ENCODE measurements at places on chromosomes 4 and X.

- no peak for DNase-seq
Measured at GRCh38 chrX:13066391-13066790, 22.0 kb upstream of the FAM9C start.

DNA sequence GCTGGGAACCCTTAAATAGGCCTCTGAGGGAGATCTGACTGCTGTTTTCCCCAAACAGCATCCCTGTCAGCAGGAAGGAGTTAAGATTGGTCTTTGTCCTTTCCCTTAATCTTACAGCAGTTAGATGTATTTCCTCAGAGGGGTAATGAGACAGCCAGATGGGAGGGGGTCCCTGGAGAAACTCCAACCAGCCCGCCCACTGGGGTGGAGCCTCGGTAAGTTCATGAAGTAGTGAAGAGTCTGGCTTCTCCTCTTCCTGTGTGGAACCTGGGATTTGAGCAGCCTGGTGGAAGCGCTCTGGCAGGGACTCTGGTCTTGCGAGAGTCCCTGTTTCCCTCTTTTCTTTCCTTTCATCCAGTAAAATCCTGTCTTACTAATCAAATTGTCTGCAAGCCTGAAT is 330.0 kb downstream of the TLL1 start:
- DNase-seq = no peak

DNA sequence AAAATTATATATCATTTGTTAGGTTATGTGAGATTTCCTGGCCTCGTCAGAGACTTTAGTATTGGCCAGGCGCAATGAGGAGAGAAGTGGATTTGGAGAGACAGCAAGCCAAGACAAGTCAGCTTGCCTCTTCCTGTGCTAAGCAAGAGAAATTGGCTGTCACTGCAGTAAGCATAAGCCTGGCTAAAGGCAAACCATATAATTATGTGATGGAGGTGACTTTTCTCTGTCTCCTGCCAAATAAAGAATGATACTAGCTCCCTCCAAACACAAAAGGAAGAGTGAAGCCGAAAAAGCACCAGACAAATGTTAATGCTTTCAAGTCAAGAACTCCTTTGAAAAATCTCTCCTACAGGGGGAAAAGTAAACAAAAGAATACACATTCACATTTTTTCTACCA is 2246.0 kb downstream of the ARAP2 start:
- DNase-seq = no peak

DNA sequence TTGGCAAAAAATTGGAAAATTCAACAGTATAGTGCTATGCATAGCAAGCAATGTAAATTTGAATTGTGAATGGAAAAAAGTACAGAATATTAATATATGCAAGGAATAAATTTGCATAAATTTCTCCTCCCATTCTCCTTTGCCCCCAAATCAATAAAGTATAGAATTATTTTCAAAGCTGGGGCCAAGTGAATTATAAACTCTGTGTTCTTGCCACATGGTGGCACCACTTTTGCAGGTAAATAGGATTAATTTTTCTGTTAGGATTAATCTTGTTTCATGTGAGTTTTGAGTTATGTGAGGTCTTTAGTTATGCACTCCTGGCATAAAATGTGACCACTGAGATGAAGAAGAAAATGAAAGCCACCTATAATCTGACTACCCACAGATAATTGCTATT is 19.9 kb downstream of the COPS4 start:
- DNase-seq = no peak

DNA sequence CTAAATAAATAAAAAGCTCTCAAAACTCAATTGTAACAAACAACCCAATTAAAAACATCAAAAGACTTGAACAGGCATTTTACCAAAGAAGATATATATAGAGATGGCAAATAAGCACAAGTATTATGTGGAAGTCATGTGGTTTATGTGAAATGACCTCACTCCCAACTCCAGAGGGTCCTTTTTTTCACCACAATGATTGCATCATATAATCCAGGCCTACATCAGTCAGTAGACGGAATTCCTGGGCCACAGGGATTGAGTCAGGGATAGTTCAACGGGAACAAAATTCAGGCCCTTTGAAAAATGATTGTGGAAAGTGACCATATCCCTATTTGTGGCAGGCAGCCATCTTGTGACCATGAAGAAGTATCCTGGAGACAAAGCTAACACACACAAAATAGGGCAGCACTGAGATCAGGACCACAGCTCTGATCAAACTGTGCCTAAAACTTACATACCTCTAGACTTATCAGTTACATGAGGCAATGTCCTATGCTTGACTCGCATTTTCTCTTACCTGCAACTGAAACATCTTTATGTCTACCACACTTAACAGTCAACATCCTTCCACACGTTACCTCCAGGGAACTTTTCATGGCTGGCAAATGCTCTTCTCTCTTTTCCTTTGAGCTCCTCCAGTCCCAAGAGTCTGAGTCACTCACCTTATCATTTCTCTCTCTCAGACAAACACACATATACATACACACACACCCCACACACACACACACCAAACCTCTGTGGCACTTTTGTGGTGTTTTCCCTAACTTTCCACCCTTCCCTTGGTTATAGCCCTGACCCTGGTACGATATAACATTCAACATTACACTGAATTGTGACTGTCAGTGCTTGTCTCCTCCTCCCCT is 113.5 kb downstream of the PHF8 start:
- DNase-seq = no peak

DNA sequence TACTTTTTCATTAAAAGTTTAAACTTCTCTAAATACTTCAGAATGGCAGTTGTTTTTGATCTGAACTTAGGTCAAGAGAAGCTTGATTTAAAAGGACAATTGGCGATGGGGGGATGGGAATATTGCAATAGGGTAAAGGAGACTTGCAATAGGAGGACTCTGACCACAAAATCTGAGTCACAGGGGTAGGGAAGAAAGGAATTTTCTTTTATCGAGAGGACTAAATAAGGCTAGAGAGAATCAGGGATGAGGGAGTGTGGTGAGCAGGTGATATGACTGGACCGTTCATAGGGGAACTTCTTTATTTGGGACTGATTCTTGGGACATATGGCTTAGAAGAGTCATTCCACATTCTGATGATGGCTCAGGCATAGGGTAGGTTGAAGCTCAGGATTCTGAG is 1260.2 kb downstream of the ADGRL3 start:
- no peak for DNase-seq

DNA sequence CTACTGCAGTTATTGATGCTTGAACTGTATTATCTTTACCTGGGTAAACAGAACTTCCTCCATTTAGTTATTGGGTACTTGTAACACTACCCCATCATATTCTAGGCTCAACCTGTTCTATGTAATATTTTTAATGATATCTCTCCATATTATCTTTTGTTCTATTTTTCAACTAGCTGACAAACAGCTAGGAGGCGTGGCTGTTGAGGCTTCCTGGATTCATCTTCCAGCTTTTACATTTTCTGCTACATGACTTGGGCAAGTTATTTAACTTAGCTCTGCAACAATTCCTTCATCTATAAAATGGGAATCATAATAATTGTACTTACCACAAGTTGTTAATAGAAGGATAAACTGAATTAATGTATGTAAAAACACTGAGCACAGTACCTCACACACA is 349.3 kb downstream of the PTTG2 start:
- DNase-seq = no peak

DNA sequence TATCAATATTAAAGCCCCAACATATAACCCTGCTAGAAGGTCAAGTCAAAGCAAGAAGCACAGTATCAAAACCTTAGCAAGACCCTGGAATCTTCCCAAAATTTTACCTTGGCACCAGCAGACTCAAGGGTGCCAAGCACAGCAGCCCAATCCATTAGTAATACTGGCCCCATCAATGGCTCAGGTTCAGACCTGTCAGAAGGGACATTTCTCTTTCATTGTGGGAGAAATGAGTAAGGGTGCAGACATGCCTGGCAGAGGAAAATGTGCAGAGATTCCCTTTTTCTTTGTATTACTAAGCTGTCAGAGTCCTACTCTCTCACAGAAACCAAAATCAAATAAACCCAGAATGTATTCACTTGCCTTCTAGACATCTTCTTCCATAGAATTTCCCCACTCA is 203.9 kb downstream of the EVC2 start:
- no peak for DNase-seq
